Breast epithelium (tissue), 4 donors: ENCODE measurements at places on chromosomes 4 and X. TPM values are rescaled to one million over a fixed set of nuclear protein-coding genes. Genes with fewer than 3 reads are reported as not detected.

MAP7D2 gene
- total RNA-seq, result 1.3 TPM

BEX2 gene
- 29.4 TPM for total RNA-seq

CRMP1 gene
- 1.6 TPM for total RNA-seq

TMEM175 gene
- 28.2 TPM for total RNA-seq

PPAT gene
- total RNA-seq, result 5.6 TPM

GRCh38 chrX:132226169-132226568 is 6.9 kb upstream of the RAP2C start:
- DNase-seq, result no peak

DNA sequence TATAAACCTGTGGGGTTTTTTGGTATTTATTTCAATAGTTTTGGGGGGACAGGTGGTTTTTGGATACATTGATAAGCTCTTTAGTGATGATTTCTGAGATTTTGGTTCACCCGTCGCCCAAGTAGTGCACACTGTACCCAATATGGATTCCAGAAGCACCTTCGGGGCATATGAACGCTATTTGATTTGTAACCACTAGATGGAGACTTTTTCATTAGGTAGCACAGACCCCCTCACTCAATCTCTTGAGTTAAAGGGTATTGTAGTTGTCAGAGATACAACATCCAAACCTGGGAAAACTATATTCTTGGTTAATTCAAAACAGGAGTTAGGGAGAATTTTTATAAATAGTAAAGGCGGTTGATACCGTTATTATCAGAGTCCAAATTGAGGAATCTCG is 79.8 kb downstream of the SPANXN3 start:
- DNase-seq, result no peak

- DNase-seq, result no peak
These were observed 28.9 kb downstream of the SPANXD start for GRCh38 chrX:141669689-141670088.
